ENCODE measurements at places on chromosomes 2 and 18.

- no peak for DNase-seq
Observed at GRCh38 chr2:214185546-214185945, 225.3 kb upstream of the VWC2L start.

- DNase-seq: no peak
Observed at GRCh38 chr2:72982219-72982618, 64.9 kb downstream of the EMX1 start.

DNA sequence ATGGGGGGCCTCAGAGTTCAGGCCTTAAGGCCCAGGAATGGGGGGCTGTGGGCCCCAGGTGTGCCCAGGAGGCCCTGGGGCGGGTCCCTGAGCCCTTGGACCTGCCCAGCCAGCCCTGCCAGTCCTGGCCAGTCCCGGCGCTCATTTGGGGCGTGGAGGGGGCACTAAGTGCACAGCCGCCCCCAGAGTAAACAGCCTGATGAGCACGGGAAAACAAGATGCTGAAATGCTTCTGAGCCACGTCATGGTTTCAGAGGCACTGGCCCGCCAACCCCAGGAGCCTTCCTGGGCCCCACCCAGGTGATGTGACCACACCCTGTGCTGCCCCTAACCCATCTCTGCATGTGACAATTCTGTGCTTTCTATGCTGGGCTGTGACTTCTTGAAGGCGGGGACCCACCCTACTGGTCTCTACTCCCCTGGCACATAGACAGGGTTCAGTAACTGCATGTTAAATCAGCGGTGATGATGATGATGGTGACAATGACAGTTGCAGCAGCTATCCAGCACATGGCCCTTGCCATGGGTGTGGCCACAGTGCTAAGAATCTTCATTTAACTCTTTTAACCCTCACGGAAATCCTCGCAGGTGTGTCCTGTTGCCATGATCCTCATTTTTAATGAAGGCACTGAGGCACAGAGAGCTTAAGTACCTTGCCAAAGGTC lies 28.1 kb upstream of the ASPRV1 start:
- DNase-seq: no peak

DNA sequence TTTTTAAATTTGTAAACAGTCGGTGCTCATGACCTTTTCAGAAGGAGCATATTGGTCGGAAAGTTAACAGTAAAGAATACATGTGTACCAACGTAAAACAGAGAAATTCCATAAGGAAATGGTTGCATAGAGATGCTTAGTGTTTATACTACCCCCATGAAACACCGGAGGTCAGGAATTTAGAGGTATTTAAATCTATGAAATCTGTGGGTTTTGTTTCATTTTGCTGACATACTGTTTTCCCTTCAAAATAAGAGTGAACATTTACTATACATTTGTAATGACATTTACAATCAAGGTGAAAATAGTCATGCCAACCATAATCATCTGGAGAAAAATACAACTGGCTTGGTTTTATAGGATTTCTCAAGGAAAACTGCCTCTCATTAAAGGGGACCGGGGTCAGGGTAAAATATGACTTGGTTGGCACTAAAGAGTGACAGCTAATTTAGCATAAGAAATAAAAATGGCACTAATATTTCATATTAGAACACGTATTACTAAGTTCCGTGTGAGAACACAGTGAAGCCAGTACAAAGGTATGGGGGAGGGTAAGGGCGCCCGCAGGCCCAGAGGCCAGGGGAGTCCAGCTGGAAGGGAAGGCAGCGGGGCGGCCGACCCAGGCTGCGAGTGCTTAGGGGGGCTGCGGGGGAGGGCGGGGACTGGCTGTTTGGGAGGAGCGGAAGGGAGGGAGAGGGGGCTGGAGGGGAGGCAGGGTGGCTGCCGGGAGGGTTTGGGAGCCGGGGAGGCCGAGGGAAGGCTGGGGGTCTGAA lies 1.1 kb upstream of the RNU4ATAC start:
- peak; percentile 55 for DNase-seq

DNA sequence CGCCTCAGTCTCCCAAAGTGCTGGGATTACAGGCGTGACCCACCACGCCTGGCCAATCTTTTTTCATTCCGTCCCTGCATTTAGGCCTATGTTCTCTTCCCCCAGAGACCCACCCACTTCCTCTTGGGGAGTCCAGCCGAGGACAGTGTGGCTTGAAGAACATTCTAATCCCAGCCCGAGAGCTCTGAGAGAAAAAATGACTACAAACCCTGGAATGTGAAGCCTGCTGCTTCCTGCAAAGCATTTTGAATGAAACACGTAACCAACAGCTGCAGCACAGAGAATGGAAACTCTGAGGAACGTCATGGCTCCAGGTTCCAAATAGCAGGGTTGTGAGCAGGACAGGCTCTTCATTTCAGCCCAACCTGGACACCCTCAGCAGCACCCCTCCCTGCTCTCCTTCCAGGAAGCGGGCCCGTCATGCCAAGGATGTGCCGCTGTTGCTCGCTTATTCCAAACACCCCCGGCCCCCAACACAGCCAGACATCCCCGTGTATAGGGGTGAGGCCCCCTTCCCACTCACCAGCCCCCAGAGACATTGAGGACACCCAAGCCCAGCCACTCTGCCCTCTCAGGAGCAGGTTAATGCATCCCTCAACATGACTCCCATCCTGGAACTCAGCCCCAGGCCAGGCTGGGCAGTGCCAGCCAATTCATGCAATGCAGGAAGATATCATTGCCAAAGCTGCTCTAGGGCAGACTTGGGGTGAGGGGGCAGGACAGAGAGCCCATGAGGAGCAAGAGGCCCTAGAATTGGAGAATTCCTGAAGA lies 139.8 kb downstream of the ZFP36L2 start:
- no peak for DNase-seq

DNA sequence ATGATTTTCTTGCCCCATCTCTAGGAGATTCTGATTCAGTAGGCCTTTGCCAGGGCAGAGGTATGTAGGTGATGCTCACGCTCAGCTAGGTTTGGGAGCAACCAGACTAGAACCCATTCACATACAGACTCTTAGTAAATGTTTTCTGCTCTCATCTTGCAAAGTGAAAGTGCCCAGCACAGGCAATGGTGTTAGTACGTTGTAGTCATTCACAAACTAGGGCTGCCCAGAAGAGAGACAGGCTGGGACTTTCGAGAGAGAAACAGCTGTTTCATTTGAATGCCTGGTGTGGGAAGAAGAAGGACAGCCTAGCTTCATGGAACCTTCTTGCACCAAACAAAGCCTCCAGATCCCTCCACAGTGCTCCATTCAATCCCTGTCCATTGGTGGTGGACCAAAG lies 19.4 kb downstream of the DDX18 start:
- DNase-seq: no peak

GRCh38 chr2:16686641-16687040 lies 21.0 kb upstream of the CYRIA start:
- DNase-seq: no peak

DNA sequence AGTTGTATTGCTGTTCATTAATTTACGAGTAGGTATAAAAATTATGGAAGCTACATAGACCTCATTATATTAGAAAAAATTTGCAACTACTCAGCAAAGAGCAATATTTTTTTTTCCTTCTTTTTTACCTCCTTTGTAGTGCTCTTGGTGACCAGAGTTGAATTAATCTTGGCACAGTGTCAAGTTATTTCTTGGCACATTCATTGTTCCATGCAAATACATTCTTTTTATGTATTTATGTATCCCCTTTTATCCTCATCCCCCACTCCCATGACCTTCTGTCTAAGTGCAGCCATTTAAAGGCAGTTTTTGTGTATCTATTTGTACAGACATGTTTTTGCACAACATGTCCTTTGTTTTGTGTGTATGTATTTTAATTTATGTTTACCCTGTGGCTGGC lies 224.5 kb downstream of the CCDC102B start:
- DNase-seq: no peak

- DNase-seq: no peak
Observed at GRCh38 chr18:2907550-2908135, 60.8 kb downstream of the EMILIN2 start.

DNA sequence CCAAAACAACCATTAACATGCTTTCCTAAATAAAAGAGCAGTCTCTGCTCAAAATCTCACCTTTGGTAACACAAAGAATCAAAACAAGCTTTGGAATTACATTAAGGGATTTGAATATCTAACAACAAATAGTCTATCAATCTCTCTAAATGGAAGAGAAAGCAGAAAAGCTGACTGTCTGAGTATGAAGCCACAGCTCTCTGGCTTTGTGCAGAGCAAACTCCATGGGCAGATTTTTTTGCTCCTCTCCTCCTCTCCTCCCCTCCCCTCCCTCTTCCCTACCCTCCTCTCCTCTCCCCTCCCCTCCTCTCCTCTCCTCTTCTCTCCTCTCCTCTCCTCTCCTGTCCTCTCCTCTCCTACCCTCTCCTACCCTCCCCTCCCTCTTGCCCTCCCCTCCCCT lies 329.5 kb upstream of the ETAA1 start:
- DNase-seq: no peak

DNA sequence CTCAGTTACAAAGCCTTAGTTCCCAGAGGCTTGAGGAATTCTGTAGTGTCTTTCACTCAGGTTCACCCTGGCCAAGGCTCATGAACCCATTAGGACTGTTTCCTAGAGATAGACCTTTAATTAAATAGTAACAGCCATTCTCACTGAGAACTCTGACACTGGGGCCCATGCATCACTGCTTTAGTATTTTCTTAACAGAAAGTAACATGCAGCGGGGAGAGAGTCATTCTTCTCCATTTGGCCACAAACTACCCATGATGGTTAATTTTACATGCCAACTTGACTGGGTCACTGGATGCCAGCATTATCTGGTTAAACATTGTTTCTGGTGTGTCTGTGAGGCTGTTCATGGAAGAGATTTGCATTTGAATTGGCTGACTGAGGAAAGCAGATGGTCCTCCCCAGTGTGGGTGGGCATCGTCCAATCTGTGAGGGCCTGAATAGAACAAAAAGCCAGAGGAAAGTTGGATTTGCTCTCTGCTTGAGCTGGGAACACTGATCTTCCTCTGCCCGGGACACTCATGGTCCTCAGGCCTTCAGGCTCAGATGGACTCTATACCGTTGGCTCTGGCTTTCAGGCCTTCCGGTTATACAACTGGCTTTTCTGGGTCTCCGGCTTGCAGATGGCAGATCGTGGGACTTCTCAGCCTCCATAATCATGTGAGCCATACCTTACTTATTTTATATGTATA lies 5.6 kb upstream of the CPLX4 start:
- no peak for DNase-seq

DNA sequence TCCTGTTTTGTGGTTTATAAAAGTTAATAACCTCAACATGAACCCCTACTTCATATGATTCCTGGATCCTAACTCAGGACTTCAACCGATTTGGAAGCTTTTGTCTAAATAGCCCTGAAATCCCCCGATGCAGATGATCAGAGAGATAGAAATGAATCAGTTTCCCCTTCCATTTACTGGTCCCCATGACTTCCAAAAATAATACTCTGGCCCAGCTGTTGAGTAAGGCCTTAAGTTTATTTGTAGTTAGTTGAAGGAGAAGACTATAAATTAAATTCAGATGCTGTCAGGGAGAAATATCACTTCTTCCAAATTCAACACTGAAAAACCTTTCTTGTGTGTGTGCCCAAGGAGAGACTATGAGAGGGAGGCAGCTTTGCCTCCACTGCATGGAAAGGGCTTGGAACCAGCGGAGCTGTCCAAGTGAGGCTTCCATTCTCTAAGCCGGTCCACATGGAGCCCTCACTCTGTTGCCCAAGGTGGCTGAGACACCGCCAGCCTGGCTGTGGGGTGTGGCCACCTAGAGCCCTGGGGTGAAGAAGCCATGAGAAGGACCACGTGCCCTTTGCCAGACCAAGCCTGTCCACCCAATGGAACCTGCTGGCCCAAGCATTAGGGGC lies 53.6 kb downstream of the PIEZO2 start:
- DNase-seq: no peak
